ENCODE measurements at places on chromosomes 4 and X.

- DNase-seq, result no peak
Measured at GRCh38 chrX:45128896-45129454, 71.7 kb downstream of the DIPK2B start.

GRCh38 chr4:139153411-139154133, 23.4 kb downstream of the ELF2 start:
- DNase-seq, result no peak

DNA sequence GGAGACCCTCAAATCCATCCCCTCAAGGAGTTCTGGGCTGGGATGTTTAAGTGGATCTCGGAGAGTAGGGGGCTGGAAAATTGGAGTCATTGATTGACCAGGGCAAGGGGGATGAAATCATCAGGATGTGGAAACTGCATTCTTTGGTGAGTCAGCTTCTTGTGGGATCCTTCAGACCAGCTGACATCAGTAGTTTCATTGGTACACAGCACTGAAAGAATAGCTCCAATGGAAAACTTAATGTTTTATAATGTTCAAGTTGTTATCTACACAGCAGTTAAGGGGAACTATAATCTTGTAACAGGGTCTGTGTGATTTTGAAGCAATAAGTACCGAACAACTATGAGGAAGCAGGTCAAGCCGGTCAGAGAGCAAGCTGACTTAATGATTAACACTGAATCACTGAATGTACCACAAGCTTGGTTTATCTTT, 506.1 kb downstream of the RPA4 start:
- no peak for DNase-seq

DNA sequence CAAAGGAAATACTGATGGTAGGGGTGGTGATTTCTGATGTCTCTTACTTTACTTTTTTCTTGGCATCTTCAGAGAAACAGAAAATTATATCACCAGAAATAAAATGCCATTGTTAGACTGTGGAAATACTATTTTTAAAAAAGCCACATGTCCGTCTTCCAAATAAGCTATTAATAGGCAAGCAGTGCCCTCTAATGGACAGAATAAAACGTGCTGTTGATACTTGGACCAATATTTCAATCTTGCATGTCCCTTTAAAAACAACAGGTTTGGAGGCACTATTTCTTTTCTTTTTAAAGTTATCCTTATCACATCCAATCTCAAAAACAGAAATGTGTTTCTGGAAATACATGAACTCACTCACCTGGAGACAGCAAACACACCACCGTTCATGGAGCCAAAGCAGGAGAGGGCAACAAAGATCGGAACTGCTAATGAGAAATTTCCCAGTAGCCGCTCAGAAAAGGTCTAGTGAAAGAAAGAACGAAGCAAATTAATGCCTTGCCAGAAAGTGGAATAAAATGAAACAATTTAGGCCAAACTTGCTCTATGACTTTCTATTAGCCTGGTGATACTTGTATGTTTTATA, 59.2 kb downstream of the SLC7A11 start:
- no peak for DNase-seq

GRCh38 chr4:84158670-84159069, 340.4 kb downstream of the NKX6-1 start:
- DNase-seq, result no peak

GRCh38 chr4:169070071-169070894, 60.2 kb upstream of the CBR4 start:
- DNase-seq, result peak; percentile 85

GRCh38 chr4:66475596-66475995, 805.3 kb upstream of the EPHA5 start:
- DNase-seq, result no peak

DNA sequence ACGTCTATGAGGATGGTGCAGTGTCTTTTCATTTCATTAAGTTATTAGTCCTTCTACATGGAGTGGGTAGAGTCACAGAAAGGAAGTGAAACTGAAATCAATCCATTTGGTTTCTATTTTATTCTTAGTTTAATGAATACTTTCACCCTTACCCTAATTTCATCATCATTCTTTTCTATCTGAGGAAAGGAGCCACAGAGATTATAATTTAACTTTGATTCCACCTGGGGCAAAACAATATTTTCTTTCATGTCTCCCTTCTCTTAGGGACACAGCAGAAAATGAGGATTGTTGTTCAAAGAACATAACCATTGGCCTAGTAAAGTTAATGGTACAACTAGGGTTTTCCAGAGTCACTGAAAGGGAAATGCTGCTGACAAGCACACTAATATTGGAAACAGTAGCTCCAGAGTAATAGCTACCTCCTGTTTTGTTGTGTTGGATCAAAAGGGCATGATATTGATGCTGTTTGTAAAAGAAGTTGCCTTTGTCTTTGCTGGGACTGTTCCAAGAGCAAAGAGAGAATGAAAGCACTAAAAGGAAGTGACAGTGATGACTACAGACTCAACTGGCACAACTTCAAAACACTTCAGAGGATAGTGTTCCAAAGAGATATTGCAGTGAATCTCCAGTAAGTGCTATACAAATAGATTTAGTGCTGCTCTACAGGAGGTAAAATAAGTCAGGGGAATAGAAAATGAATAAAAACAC, 247.1 kb upstream of the PITX2 start:
- DNase-seq, result no peak

GRCh38 chrX:132488180-132488705, 595 bp downstream of the MBNL3 start:
- DNase-seq, result no peak

DNA sequence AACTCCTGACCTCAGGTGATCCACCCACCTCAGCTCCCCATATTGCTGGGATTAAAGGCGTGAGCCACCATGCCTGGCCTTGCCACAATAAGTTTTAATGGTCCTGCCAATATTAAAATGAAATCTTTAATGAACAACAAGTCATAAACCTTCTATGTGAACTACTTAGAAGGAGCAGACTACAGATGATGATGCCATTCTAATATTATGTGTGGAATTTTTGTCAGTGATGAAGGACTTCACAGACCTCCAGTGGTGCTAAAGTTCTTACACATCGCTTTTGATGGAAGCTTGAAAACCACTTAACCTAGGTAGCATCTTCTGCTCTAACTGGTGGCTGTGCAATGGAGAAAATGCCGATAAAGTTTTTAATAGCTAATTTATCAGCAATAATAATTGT, 331.4 kb downstream of the CCSER1 start:
- DNase-seq, result no peak

GRCh38 chr4:38523524-38524448, 140.2 kb upstream of the KLF3 start:
- no peak for DNase-seq

- DNase-seq, result peak; percentile 79
Measured at GRCh38 chrX:112081781-112082652, 559 bp downstream of the TRPC5 start.

DNA sequence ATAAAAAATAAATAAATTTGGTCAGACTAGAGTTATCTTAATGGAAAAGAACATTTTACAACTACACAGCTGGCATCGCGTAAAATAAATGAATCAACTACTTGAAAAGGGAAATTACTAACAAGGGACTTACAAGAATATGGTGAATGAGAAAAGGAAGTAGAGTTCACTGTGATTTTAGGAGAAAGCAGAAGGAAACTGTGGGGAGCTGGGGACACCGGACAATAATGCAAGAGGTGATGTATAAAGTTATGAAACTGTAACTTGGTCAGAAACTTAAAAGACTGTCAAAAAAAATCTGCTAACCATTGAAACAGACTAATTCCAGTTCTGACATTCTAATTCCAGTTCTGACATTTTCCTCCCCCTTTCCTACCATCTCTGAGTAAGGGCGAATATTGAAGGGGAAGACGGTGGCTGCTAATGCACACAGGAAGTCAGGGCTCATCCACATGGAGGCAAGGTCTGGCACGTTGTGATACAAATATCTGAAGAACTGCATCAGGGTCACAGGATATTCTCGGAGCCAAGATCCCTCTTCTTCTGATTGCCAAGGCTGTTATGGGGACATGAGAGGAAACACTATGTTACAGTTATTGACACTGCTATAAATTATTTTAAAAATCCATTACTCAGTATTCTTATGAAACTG, 170.5 kb downstream of the CDS1 start:
- DNase-seq, result no peak

DNA sequence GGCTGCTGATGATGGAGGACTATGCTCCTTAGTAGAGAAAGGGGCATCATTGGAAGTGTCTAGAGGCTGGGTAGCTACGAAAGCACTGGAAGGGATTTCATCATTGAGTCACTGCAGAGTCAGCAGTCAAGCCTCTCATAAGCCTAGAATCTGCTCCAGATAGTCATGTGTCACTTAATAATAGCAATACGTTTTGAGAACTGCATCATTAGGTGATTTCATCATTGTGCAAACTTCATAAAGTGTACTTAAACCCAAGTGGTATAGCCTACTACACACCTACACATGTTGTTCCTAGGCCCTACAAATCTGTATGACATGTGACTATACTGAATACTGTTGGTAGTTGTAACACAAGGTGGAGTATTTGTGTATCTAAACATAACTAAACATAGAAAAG, 165.6 kb downstream of the PTTG2 start:
- no peak for DNase-seq

GRCh38 chrX:65925592-65925991, 114.3 kb downstream of the VSIG4 start:
- no peak for DNase-seq

DNA sequence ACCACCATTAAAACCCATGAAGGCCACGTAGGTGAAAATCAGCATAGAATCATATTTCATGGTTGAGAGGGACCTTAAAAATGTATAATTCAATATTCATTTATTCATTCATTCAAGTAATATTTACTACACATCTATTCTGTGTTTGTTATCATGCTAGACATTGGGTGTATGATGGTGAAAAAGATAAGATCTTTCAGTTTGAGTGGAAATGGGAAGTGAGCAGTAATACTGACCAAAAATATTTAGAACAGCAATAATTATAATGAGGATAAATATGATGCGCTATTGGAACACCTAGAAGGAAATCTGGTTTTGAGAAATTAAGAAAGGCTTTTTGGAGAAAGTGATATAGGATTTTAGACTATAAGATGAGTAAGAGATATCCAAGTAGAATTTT, 28.0 kb downstream of the DKK2 start:
- DNase-seq, result no peak

GRCh38 chr4:80138551-80139538, 58.5 kb upstream of the PRDM8 start:
- DNase-seq, result no peak

GRCh38 chrX:112266136-112266535, 183.6 kb upstream of the TRPC5 start:
- DNase-seq, result no peak

DNA sequence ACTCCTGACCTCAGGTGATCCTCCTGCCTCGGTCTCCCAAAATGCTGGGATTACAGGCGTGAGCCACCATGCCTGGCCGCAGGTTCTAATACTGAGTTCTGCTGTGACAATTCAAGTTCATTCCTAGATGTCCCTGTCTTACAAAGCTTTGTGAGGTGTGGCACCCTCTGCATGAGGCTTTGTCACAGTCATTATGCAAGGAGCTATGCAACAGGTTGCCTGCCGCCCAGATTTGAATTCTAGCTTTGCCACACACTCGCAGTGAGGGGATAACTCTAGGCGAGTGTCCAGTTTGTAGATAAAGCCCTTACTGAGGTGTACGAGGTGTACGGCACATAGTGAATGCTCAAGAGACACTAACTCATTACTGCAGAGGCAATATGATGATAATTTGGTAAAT, 3.5 kb downstream of the CCDC110 start:
- DNase-seq, result no peak

DNA sequence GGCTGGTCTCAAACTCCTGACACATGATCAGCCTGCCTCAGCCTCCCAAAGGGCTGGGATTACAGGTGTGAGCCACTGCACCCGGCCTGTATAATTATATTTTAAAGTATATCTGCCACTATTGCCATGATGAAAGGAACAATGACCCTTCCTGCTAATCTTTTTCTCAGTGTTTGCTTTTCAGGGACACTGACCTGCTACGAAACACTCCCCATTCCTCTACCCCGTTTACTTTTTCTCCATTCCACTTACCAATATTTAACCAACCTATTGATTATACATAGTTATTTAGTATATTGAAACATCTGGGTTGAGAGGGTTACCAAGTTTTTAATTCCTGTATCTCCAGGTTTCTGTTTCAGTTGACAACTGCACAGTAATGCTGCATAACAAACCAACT, 331.9 kb upstream of the NDST3 start:
- no peak for DNase-seq

GRCh38 chr4:116537828-116538227, 547.5 kb downstream of the TRAM1L1 start:
- no peak for DNase-seq

GRCh38 chrX:119481323-119481801, 13.1 kb downstream of the SLC25A5 start:
- DNase-seq, result no peak

GRCh38 chr4:165154482-165154881, 41.8 kb upstream of the TMEM192 start:
- no peak for DNase-seq

DNA sequence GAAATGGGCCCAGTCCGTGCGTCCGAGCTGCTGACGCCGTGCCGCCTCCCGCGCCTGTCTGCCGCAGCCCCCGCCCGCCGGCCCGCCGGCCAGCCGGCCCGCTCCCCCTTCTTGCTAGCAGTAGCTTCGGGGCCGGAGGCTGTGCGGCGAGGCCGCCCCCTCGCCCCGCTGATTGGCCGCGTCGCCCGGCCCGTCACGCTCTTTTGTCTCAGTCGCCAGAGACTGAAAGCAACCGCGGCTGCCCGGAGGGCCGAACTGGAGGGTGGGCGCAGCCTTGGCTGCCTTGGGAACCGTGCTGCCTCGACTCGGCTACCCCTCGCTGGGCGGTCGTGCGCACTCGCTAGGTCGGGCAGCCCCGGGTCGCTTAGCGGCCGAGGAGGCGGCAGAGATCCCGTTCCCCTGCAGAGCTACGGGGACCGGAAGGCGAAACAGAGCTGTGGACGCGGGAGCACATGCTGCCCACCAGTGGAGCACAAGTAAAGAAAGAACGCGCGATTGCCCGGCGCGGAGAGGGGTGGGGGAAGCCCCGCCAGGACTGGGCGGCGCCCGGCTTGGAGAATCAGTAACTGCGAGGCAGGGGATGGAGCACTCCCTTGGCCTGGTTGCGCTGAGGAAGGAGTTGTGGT, at the start of gene ZCCHC18:
TSS of gene ZCCHC18 (plus strand) at position 198 of the 626 bp plus-strand sequence. CDS start 1,589 bp downstream, outside the sequence.
- DNase-seq, result peak; percentile 83

- DNase-seq, result no peak
Measured at GRCh38 chr4:534101-534575, 35.1 kb downstream of the PIGG start.

DNA sequence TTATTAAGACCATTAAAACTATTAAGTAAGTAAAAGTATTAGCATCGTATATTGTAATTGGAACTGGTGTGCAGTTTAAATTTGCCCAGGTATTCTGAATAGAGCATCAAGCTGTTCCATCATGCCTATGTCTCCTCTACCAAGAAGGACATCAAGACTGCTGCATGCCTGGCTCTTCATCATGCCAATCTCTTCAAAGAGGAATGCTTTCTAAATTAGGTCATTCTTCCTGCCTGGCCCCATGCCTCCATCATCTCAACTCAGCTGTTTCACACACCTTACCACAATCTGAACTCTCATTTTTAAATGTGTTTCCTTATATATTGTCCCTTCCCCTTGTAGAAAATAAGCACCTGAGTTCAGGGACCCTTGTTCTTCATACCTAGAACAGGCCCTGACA, 270.5 kb upstream of the PPARGC1A start:
- DNase-seq, result no peak
